Activated naive CD8-positive, alpha-beta T cell treated with anti-CD3 and anti-CD28 coated beads, Interleukin-2, amount 10 ng/mL, durations not matched to agents 7 days and 5 days (primary cell): ENCODE measurements at places on chromosomes 6 and 20. TPM values are rescaled to one million over a fixed set of nuclear protein-coding genes. Genes with fewer than 3 reads are reported as not detected.

The RALGAPB gene
- total RNA-seq: 39.7 TPM

The SIRPB1 gene
- 9.6 TPM for total RNA-seq

The SLC22A16 gene
- not detected for total RNA-seq

The ARFGEF3 gene
- total RNA-seq: 0.30 TPM

- no peak overlapping the region for H3K4me3 ChIP-seq
- H3K4me1 ChIP-seq: no peaks in the 10 kb centered on the region
- H3K27me3 ChIP-seq: peaks cover 7% of the 10 kb centered on the region
- peak; percentile 44 for DNase-seq
- no peaks in the 10 kb centered on the region for H3K36me3 ChIP-seq
- no peak overlapping the region for H3K27ac ChIP-seq
Measured at GRCh38 chr20:23668477-23668951, 20.3 kb downstream of the CST4 start.

DNA sequence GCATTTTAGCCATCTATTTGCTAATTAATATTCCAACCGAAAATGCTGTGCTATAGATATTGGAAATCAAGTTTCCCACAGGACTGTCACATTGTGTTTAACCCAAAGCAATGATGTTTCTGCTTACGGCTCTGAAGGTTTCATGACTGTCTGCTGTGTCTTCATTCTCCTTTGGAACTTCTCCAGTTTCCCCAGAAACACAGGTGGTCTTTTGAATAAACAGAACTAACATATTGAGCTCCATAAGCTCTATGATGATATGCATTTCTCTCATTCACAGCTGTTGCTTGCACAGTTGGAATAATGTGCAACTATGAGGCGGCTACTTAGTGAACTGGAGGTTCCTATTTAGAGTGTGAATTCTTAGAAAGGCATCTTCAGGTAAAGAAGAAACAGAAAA is 266.0 kb upstream of the ID4 start:
- no peak overlapping the region for H3K4me3 ChIP-seq
- DNase-seq: no peak
- no peaks in the 10 kb centered on the region for H3K27me3 ChIP-seq
- no peak overlapping the region for H3K27ac ChIP-seq
- H3K36me3 ChIP-seq: no peaks in the 10 kb centered on the region

- H3K36me3 ChIP-seq: peaks cover 6% of the 10 kb centered on the region
- H3K4me1 ChIP-seq: peaks cover 76% of the 10 kb centered on the region
- H3K27ac ChIP-seq: peak overlapping the region; percentile 80
- peak overlapping the region; percentile 67 for H3K4me3 ChIP-seq
- DNase-seq: no peak
Measured at GRCh38 chr6:52394251-52394666, 25.9 kb upstream of the EFHC1 start.

- peaks cover 5% of the 10 kb centered on the region for H3K36me3 ChIP-seq
- DNase-seq: no peak
- H3K27me3 ChIP-seq: no peaks in the 10 kb centered on the region
- peaks cover 42% of the 10 kb centered on the region for H3K4me1 ChIP-seq
- no peak overlapping the region for H3K4me3 ChIP-seq
- no peak overlapping the region for H3K27ac ChIP-seq
Measured at GRCh38 chr6:107654764-107655163, 164.8 kb downstream of the SOBP start.

GRCh38 chr6:28291573-28291972 is 10.2 kb downstream of the PGBD1 start:
- no peaks in the 10 kb centered on the region for H3K4me1 ChIP-seq
- H3K27me3 ChIP-seq: no peaks in the 10 kb centered on the region
- H3K27ac ChIP-seq: no peak overlapping the region
- no peak overlapping the region for H3K4me3 ChIP-seq

- H3K27ac ChIP-seq: no peak overlapping the region
- H3K4me1 ChIP-seq: no peaks in the 10 kb centered on the region
- H3K36me3 ChIP-seq: peaks cover 2% of the 10 kb centered on the region
Measured at GRCh38 chr6:135280375-135281136, 99.4 kb downstream of the MYB start.

DNA sequence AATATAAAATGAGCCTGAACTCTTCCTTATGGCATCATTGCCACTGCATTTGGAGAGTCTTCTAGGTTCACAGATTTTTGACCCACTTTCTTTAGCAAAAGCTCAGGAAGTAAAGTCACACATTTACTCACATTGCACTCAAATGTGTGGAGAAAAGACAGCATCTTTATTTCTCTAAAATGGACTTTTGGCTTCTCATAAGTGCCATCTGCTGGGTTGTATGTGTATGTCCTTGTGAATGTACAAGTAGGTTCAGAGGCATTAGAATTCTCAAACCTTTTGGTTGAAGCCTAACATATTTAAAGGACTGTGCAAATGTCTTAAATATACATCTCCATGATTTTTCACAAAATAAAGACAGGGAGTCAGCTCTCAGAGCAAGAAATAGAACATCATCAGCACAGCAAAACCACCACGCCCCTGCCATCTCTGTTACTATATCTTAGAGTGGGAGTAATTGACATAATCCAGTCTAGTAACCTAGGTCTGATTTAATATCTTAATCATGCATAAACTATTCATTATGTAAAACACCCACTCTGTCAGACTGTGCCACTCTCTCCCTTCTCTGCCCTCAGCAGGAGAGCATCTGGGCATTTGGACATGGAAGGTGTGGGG is 42.2 kb upstream of the SPTLC3 start:
- H3K27ac ChIP-seq: no peak overlapping the region
- H3K4me1 ChIP-seq: no peaks in the 10 kb centered on the region
- peaks cover 3% of the 10 kb centered on the region for H3K27me3 ChIP-seq
- H3K4me3 ChIP-seq: no peak overlapping the region
- DNase-seq: no peak

GRCh38 chr20:13286607-13287006 is 65.5 kb downstream of the ISM1 start:
- no peak for DNase-seq
- peaks cover 4% of the 10 kb centered on the region for H3K4me1 ChIP-seq
- no peak overlapping the region for H3K27ac ChIP-seq
- peaks cover 5% of the 10 kb centered on the region for H3K27me3 ChIP-seq
- H3K36me3 ChIP-seq: peaks cover 8% of the 10 kb centered on the region

DNA sequence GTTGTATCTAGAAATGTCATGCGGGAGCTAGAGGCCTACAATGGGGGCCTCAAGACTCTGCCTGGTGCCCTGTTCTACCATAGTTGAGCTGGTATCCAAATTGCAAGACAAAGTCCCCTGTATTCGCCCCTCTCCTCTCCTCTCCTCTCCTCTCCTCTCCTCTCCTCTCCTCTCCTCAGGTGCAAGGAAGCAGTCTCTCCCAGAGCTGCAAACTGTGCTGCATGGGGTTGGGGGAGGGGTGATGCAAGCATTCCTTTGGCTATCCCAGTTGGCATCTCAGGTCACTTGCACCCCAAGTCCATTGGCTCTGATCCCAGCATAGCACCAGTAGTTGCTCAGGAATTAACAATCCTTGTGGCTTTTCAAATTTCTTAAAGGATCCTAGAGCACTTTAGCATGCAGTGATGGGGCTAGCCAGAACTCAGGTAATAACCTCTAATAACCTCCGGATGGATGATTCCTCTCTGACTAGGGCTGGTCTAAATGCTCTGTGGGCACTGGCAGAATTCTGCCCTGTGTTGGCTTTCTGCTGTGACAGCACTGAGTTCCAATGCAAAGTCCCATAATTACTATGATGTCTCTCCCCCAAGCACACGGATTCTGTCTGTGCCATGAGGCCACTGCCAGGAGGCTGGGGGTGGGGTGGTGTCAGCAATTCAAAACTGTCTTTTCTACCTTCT is 35.3 kb downstream of the TAF11 start:
- H3K27me3 ChIP-seq: no peaks in the 10 kb centered on the region
- no peak for DNase-seq
- peaks cover 3% of the 10 kb centered on the region for H3K4me1 ChIP-seq
- H3K4me3 ChIP-seq: no peak overlapping the region

DNA sequence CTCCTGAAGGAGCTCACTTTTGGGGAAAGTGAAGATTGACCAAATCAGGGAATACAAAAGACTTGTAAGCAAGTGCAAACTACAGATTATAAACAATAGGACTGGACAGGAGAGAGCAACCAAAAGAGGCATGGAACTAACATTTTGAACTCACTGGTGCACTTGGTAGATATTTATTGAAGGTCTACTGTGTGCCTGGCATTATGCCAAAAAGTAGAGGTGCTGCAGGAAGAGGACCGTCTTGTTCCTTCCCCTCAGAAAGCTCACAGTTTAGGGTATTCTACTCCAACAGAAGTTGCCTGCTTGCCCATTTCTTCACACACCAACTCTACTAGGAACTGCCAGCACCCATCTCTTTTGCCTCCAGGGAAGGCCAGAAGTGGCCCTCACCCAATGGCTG is 10.0 kb upstream of the TSHZ2 start:
- no peak overlapping the region for H3K4me3 ChIP-seq
- no peak for DNase-seq
- no peak overlapping the region for H3K27ac ChIP-seq

- no peak overlapping the region for H3K27ac ChIP-seq
- DNase-seq: no peak
- H3K36me3 ChIP-seq: no peaks in the 10 kb centered on the region
Measured at GRCh38 chr6:119161438-119161837, 83.0 kb upstream of the FAM184A start.

GRCh38 chr20:59611286-59611685 is 6.9 kb downstream of the PHACTR3 start:
- no peak overlapping the region for H3K4me3 ChIP-seq
- H3K36me3 ChIP-seq: no peaks in the 10 kb centered on the region
- H3K4me1 ChIP-seq: peaks cover 3% of the 10 kb centered on the region
- DNase-seq: no peak

DNA sequence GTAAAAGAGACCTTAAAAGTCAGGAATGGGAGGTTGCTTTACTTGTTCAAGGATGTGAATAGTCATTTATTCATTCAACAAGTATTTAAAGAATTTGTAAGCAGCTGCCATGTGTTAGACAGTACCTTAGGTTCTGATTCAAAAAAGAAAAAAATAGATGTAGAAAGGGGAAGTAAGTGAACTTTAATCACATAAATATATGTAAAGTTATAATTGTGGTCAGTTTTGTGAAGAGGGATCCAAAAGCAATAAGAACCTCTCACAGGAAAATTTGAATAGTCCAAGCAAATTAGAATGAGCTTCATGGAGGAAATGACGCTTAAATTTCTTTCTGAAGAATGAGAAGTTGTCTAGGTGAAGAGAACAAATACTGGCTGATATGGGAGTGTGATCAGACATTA is 596.1 kb upstream of the CITED2 start:
- H3K4me3 ChIP-seq: no peak overlapping the region
- no peak overlapping the region for H3K27ac ChIP-seq
- no peaks in the 10 kb centered on the region for H3K4me1 ChIP-seq
- H3K36me3 ChIP-seq: no peaks in the 10 kb centered on the region
- peaks cover 5% of the 10 kb centered on the region for H3K27me3 ChIP-seq

GRCh38 chr6:139386404-139386803 is 12.0 kb upstream of the CITED2 start:
- no peaks in the 10 kb centered on the region for H3K4me1 ChIP-seq
- peaks cover 5% of the 10 kb centered on the region for H3K27me3 ChIP-seq
- H3K36me3 ChIP-seq: no peaks in the 10 kb centered on the region
- no peak for DNase-seq
- H3K4me3 ChIP-seq: no peak overlapping the region

DNA sequence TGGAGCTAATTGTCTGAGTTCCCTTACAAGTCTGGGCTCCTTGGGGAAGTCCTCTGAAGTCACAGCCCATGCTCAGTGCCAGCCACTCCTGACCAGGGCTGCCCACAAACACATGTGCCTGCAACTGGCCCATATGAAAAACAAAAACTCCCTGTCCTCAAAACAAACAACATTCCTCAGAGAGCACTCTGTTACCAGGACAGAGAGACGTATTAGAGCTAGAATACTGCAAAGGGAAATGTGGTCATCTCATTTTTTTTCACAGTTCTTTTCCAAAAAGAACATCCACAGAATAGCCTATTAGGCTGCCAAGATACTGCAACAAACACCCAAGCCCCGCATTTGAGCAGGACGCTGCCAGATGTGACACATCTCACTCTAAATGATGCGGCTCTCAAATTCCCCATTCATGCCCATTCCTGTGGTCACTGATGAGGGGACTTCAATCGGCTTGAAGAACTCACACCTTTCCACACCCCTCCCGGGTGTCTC is 71.1 kb downstream of the SLC22A23 start:
- no peaks in the 10 kb centered on the region for H3K4me1 ChIP-seq
- H3K27ac ChIP-seq: no peak overlapping the region
- no peaks in the 10 kb centered on the region for H3K36me3 ChIP-seq
